Endodermal cell (in vitro differentiated cells): ENCODE measurements at places on chromosomes 1 and 21. TPM values are rescaled to one million over a fixed set of nuclear protein-coding genes. Genes with fewer than 3 reads are reported as not detected.

- H3K27ac ChIP-seq = no peak overlapping the region
- H3K4me3 ChIP-seq = no peak overlapping the region
- H3K4me1 ChIP-seq = no peaks in the 10 kb centered on the region
- DNase-seq = no peak
These were observed 242.7 kb downstream of the RRAGC start for GRCh38 chr1:38616846-38617245.

GRCh38 chr1:197358959-197359358 is 90.9 kb downstream of the CRB1 start:
- H3K4me3 ChIP-seq = no peak overlapping the region
- DNase-seq = no peak
- H3K27me3 ChIP-seq = no peaks in the 10 kb centered on the region
- no peaks in the 10 kb centered on the region for H3K4me1 ChIP-seq
- H3K27ac ChIP-seq = no peak overlapping the region

The IVL gene
- not detected in 3 replicates for total RNA-seq

- H3K4me1 ChIP-seq = no peaks in the 10 kb centered on the region
- H3K27me3 ChIP-seq = no peaks in the 10 kb centered on the region
- H3K4me3 ChIP-seq = no peak overlapping the region
- H3K27ac ChIP-seq = no peak overlapping the region
These were observed 100.1 kb upstream of the ERG start for GRCh38 chr21:38598413-38598812.

GRCh38 chr1:16204634-16205333 is 7.7 kb downstream of the ARHGEF19 start:
- peaks cover 6% of the 10 kb centered on the region for H3K27me3 ChIP-seq
- no peak overlapping the region for H3K27ac ChIP-seq
- H3K4me3 ChIP-seq = no peak overlapping the region
- H3K36me3 ChIP-seq = no peaks in the 10 kb centered on the region
- DNase-seq = peak; percentile 88
- H3K4me1 ChIP-seq = no peaks in the 10 kb centered on the region

The C1orf53 gene
- total RNA-seq = 1.7 to 3.8 TPM (median 1.7 TPM) in 3 replicates

The GPR61 gene
- 0.93 TPM in 1 of 3 replicates, not detected in the others for total RNA-seq

DNA sequence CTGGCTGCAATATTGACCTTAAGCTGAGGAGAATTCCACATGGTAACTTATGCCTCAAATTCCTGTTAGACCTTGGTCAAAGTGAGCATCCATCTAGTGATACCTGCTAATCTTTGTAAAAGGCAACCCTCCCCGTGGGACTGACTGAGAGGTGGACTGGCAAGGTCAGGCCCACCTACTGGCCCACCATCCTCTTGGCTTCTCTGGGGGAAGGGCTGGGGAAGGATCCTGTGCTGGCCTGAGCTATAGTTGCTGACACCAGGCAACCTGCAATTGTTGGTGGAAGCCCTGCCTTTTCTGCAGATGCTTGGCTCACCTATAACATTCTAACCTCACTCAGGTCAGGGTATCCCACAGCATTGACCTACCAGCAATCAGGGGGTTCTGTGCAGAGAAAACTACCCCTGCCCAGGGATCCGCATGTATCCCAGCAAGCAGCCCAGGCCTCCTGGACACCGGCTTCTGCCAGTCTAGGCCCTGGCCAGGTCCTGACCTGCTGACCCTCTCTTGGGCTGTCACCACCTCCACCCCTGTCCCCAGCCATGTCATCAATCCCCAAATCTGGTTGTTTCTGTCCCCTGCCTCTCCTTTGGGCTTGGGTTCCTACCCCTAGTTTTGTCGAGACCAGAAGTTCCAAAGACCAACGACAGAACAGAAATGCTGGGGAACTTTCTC is 108.1 kb upstream of the EDN2 start:
- no peak overlapping the region for H3K4me3 ChIP-seq
- H3K36me3 ChIP-seq = no peaks in the 10 kb centered on the region
- H3K27me3 ChIP-seq = no peaks in the 10 kb centered on the region

The LCE1D gene
- not detected in 3 replicates for total RNA-seq

GRCh38 chr1:206687915-206688442 is 3.3 kb downstream of the MAPKAPK2 start:
- H3K36me3 ChIP-seq = no peaks in the 10 kb centered on the region
- H3K4me3 ChIP-seq = no peak overlapping the region
- H3K27me3 ChIP-seq = peaks cover 15% of the 10 kb centered on the region
- peak; percentile 86 for DNase-seq
- no peak overlapping the region for H3K27ac ChIP-seq
- H3K4me1 ChIP-seq = peaks cover 19% of the 10 kb centered on the region

The TRIM46 gene
- 4.2 and 5.1 TPM in 2 replicates for total RNA-seq

GRCh38 chr1:35561972-35562680 is 4.5 kb downstream of the NCDN start:
- peaks cover 22% of the 10 kb centered on the region for H3K36me3 ChIP-seq
- no peak overlapping the region for H3K4me3 ChIP-seq
- no peak overlapping the region for H3K27ac ChIP-seq
- no peaks in the 10 kb centered on the region for H3K27me3 ChIP-seq

The SYDE2 gene
- 12.6 to 14.1 TPM (median 13.8 TPM) in 3 replicates for total RNA-seq

DNA sequence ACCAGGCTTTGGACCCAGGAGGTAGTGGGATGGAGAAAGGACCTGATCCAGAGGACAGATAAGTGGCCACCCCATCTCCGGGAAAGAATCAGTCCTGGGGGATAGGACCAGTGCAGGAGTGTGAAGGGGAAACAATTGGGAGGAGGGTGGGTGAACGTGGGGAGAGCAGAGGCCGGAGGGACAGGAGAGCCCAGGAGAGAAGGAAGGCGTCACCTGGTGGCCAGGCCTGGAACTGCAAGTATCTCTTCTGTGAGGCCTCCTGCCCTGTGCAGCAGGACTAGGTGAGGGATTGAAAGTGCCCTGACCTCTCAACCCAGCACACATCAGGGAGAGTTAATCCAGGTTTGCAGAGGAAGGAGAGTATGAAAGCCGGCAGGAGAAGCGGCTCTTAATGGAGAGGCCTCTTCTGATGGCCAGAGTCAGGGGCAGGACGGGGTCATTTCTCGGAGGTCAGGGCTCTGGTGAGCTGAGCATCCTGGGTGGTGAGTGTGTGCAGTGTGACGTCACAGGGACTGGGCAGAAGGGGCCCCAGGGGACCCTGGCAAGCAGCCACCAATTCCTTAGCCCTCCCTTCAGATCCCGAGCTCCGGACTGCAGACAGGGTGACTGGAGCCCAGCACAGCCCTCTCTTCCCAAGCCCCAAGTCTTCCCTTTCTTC is 9.2 kb upstream of the LAD1 start:
- H3K4me3 ChIP-seq = no peak overlapping the region
- H3K4me1 ChIP-seq = no peaks in the 10 kb centered on the region
- no peaks in the 10 kb centered on the region for H3K36me3 ChIP-seq

The ANGPTL3 gene
- not detected in 2 replicates for total RNA-seq
